ENCODE measurements at places on chromosomes 6 and 20.
A peak's percentile ranks its signal among the peaks of the same experiment; 100 is the strongest.

DNA sequence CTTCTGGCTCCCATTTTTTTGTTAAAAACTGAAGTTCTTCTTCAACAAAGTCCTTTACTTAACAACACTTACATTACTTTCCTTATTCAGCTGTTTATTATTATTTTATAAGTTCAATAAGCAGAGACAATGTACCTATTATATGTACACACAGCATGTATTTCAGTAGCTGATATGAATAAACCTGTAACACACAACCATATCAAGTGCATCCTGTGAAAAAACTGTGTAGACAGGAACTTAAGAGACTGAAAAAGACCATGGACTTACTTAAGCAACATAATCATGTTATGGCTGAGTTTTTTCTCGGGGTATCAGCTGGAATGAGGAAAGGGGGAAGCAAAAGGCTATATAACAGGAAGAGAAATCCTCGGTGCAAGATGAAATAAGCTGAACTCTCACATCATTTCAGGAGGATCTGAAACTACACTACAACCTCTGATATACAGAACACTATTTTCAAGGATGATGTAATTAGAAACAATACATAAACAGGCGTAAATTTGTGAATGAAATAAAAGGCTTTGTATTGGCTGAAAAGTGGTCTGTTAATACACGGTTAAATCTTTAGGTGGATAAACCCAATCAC is 70.9 kb downstream of the REV3L start:
- no peak for DNase-seq

- peak; percentile 37 for DNase-seq
Measured at GRCh38 chr20:461254-462198, 807 bp downstream of the TBC1D20 start.

- DNase-seq: no peak
Measured at GRCh38 chr6:105797983-105798453, 288.1 kb upstream of the PRDM1 start.

GRCh38 chr20:5095931-5096330 is 23.8 kb downstream of the PCNA start:
- DNase-seq: no peak

DNA sequence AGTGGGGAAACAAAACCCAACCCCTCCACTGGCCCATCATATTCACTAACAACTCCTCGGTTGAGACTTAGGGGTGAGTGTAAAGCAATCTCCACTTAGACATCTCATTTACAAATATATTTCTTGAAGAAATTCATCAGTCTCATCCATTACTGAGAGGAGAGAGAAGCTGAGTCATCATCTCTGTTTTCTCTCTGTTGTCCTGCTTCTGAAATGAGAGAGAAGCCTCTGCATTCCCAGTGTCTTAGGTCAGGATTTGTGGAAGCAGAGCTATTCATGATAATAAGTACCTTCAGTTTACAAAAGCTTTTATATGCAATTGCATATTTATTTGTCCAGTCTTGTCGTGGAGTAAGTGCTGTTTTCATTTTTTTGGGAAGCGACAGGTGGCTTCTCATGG is 879 bp downstream of the MEP1A start:
- DNase-seq: no peak

- DNase-seq: no peak
Measured at GRCh38 chr20:11745145-11745544, 172.5 kb upstream of the BTBD3 start.

GRCh38 chr6:167394339-167394738 is 69.5 kb downstream of the TTLL2 start:
- no peak for DNase-seq

DNA sequence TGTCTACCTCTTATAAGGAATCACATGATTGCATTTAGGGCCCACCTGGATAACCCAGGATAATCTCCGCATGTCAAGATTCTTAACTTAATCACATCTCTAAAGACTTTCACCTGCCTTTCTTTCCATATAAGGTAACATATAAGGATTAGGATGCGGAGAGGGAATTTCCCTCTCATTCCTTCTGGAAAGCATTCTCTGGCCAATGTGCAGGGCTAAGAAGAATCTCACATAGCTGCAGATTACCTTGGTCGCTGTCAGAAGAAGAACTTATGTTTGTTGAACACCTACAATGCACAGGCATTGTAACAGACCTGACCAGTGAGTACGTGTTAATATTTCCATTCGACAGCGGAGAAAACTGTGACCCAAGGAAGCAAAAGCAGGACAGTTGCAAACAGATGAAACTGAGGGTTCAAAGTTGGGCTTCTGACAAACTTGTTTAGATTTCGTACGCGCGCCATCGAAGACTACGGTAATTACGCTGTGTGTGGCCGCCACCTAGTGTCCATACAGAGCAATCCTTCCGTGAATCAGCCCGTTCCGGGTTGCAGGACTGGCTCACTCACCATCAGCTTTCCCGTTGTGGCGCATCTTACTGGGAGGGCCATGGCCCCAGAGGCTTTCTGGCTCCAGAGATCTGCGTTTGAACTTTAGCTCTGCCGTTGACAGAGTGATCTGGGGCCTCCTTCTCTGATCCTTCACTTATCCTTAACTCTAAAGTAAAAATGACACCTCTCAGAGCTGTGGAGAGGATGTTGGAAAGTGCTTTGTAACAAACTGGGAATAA is 9.5 kb downstream of the C20orf202 start:
- peak; percentile 44 for DNase-seq

- DNase-seq: no peak
Measured at GRCh38 chr6:148711833-148712654, 34.8 kb upstream of the UST start.

- no peak for DNase-seq
Measured at GRCh38 chr6:3597500-3598064, 140.7 kb upstream of the SLC22A23 start.

- no peak for DNase-seq
Measured at GRCh38 chr6:42320762-42321161, 103.1 kb upstream of the MRPS10 start.

All from activated naive CD4-positive, alpha-beta T cell (primary cell).